ENCODE measurements at places on chromosomes 5 and 9.

GRCh38 chr5:100306000-100306399 lies 229.2 kb upstream of the FAM174A start:
- no peak for DNase-seq

DNA sequence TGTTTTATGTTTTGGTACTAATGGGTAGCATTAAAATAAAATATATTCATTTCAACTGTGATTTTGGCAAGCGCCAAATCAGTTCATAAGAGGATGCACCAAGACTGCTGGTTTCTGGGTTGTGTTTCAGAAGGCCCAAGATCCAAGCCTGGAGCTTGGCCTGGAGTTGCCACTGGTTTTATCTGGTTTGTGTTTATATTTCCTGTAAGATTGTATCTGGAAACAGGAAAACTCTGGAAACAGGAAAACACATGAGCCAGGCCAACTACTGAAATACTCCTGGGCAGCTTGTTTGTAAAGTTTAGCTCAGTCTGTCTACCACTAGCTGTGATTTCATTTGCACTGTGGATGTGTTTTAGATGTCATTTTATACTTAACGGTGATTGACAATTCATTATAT lies 5.5 kb downstream of the FSTL4 start:
- DNase-seq: no peak

GRCh38 chr9:92804727-92805126 lies 40.1 kb upstream of the BICD2 start:
- no peak for DNase-seq

DNA sequence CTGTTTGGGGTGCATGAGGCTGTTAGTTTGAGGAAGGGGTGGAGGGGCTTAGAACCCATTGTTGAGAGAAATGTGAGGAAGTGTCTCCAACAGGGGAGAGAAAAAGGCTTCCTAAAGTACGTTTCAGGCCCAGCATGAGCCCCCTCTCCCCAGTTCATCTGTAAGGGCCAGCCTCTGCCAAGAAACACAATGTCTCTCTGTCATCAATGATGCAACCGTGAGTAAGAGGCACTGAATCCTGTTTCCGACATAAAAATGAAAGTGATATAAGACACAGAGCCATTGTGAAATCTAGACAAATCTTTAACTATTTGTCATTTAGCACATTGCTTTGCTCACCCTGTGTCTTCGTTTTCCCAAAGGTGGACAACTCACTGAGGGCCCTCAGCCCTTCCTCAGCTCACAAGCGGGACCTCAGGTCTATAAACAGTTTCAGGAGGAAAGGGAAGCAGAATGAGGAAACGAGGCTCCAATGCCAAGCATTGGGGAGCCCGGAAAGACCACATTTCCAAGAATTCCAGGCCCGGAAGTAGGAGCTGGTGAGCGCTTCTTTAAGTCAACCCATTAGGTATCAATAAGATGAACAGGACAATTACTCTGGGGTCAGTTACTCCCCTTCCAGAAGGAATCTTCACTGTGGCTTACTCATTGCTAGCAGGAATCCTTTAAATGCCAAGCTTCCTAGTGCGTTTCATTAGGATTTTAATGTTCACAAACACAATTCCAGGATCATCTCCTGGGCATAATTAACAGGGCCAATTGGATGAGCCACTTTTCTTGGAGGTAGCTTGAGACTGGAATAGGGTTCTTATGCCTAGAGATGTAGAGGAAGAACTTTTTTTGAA lies 59.0 kb upstream of the KLF4 start:
- DNase-seq: no peak

- no peak for DNase-seq
Measured at GRCh38 chr5:74430631-74431289, 209.8 kb downstream of the ENC1 start.

DNA sequence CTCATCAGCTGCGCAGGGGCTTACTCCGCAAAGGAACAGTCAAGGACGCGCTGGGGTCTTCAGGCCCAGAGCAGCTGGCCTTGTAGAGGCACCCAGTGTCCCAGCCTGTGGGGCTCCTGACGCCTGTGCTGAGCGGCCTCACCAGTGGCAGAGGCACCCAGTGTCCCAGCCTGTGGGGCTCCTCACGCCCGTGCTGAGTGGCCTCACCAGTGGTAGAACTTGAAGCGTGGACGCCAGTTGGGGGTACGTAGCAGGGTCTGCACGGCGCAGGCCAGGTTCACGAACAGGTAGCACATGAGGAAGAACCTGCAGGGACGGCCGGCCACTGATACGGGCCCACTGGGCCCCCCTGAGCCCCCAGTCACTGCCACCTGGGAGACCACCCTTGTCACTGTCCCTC lies 35.9 kb downstream of the SLC12A7 start:
- no peak for DNase-seq

DNA sequence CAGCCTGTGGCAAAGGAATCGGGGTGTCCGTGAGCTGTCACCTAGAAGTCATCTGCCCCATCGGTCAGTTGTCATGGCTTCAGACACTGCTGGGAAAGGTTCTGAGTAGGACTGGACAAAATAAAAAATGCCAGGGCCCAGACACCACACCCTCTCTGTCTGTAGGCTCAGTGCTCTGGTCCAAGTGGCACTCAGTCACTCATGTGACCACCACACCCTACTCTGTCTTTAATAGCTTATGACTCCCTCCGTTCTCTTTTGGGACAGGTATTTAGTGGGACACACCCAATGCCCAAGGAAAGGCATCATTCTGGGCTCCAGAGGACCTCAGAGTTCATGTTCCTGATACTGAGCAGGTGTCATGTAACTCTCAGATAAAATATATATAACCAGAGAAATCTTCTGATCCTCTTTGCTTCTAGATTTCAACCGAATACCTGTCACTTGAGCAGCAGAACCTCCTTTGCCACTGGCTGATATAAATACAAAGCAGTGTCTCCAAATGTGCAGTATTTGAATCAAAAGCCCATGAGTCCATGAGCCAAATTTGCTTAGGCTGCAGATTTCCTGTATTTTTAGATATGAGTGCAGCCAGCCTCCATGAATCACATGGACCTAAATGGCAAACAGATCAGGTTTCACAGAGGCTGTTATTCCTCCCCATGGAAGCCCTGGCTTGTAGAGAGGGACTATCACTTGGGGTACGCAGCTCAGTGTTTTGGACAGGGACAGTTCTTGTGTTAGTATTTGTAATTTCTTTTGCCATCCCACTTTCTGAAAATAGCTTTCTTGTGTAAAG lies 272.0 kb downstream of the ARHGAP26 start:
- peak; percentile 67 for DNase-seq

- DNase-seq: no peak
Measured at GRCh38 chr9:114151426-114151956, 3.8 kb upstream of the COL27A1 start.

DNA sequence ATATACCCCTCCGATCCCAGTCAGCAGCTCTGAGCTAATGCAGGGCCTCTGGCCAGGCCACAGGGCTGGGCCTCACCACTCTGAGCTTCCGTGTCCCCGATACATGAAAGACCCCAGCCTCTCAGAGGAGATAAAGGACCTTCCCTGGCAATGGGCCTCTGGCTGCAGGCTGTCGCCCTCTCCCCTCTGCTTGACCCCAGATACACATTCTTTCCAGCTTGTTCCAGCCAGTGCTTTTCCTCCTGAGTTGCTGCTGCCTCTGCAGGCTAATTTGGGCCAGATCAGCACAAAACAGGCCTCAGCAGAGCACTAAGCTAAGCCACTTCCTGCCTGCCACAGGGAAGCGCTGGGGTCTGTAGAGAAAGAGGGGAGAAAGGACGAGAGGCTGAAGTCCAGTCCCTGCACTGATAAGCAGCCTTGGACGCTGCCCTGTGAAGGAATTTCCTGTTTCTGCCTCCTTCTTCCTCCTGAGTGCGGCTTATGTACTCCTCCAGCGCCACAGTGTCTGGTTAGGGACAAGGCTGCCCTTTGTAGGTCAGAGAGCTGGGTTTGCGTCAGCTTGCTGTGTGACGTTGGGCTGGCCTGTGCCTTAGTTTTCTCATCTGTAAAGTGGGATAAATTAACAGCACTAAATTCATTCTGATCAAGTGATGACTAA lies 73.0 kb upstream of the IL17B start:
- DNase-seq: no peak

DNA sequence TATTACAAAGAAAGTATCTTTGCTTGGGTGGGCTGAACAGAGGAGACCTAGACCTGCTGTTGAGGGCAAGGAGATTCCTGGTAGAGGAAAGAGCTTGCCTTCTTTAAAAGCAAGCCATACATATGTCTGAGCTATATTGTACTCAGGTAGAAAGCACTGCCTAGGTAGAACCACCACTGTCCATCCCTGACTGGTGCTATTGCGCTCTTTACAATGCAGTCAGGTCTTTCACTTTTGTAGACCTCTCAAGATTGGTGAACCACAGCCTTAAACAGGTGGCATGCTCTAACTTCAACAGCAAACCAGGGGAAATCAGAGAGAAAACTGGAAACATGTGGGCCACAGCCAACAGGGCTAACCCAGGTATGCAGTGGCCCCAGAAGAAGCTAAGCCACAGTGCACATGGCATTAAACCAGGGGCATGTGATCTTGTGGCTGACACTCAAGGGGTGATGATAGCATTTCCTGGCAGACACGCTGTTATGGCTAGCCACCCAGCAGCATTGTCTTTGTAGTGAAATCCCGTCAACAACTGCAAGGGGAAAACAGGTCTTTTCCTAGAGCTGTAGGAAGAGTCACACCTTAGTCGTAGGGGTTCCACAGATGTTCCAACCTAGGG lies 253.9 kb upstream of the PCSK5 start:
- no peak for DNase-seq

DNA sequence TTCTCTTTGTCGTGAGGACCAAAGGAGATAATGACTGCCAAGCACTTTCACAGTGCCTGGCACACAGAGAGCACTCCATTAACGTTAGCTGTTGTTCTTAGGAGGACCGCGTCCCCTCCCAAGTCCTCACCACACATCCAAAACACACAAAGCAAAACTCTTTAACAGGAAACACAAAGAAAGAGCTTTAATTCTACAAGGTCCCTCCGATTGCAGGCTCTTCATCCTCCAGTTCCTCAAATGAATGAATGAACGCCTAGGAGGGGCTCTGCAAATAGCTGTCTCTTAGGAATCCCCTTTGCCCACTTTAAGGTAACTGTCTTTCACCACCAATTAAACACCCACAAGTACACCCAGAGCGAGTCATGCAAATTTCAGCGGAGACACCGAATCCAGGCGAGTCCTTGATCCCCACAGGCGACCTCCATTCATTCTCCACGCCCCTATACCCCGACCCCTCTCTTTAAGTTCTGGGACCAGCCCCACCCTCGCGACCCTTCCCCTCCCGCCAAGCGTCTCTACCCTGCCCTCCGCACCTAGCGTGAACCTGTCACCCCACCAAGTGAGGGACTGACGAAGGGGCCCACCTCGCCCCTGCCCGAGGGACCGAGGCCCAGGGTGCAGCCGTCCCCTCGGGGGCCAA lies 644 bp downstream of the TSC1 start:
- DNase-seq: no peak

DNA sequence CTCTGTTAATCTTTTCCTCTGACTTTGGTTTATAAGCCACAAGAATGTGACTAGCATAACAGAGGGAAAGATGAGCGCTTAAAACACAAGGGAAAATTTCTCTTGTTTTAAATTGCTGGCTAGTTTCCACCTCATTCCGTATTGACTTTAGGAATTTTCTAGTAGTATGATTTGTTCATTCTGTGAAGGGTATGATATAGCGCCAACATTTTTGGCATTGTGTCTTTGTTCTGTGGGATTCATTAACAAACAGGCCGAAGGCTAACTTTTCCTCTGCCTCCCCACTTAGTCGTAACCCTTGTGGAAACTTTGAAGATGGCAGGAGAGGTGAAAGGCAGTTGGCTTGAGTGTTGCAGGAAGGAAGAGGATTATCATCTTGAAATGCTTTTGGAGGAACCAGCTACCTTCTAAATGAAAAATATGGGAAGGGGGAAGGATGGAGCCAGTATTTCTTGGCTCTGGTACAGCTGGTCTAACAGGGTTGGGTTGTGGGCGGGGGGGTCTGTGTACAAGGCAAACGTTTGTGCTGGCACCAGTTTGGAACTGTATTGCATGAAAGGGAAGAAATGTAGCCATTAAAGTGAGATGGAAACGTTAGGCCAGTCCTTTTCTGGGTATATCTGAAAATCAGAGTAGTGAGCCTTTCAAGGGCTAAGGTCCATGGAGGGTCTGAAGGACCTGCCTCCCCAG lies 21.5 kb upstream of the DMRT2 start:
- DNase-seq: no peak

GRCh38 chr5:58507715-58508114 lies 16.5 kb downstream of the GAPT start:
- DNase-seq: no peak

DNA sequence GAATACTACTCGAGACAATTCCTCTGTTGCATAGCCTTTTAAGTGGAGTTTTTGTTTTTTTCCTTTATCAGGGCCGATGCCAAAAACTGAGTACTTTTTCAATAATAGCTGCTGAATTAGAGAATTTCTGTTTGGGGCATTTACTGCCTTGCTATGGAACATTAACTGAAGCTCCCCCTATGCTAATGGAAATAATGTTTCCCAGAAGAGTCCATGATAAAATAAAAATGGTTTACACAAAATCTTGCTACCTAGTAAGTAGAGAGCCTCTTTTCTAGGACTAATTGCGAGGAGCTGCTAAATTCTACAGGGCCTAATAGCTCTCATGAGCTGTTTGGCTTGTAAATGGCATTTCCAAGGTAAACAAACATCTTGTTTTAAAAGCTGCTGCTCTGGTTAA lies 128.2 kb upstream of the MYO10 start:
- DNase-seq: no peak

DNA sequence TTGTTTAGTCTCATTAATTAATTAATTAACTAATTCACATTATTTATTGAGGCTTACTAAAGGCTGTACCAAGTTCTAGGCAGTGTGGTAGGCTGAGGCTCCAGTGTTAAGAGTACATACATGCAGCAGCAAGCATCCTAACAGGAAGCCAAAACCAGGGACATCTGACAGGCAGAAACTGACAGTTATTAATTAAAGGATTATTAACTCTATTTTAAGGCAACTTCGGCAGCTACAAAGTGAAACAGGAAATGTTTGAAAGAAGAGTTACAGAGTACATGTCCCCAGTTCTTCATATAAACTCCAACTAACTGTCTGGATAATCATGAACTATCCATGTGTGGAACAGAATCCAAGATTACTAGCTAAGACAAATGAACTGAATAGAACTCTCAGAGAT lies 39.3 kb upstream of the GABRB2 start:
- DNase-seq: no peak
